Endothelial cell (in vitro differentiated cells): ENCODE measurements at places on chromosomes 4 and X.

DNA sequence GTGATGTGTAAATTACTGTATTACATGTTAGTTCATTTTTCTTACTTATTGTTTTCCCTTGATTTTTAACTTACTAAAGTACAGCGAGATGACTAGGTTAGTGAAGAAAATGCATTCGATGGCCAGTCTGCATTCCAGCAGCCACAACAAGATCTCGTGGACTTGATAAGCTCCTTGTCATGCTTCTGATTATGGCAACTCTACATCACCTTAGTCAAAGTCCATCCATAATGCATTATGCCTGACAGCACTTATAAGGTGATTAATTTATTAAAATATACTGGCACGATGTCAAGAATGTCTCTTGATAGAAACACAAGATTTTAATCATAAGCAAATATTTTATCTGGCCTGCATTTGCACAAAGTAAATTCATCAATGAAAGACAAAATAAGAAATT lies 109.9 kb upstream of the NAP1L5 start:
- no peak for DNase-seq

DNA sequence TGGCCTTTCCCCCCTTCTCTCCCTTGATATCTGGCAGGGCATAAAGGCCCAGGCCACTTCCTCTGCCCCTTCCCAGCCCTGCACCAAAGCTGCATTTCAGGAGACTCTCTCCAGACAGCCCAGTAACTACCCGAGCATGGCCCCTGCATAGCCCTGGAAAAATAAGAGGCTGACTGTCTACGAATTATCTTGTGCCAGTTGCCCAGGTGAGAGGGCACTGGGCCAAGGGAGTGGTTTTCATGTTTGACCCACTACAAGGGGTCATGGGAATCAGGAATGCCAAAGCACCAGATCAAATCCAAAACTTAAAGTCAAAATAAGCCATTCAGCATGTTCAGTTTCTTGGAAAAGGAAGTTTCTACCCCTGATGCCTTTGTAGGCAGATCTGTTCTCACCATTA lies 183.8 kb downstream of the AR start:
- DNase-seq = no peak

- DNase-seq = no peak
Measured at GRCh38 chr4:60948008-60948407, 252.1 kb upstream of the ADGRL3 start.

- DNase-seq = no peak
Measured at GRCh38 chr4:100294356-100294755, 104.1 kb upstream of the DDIT4L start.

GRCh38 chrX:148956352-148956751 lies 455.9 kb downstream of the AFF2 start:
- no peak for DNase-seq

- no peak for DNase-seq
Measured at GRCh38 chrX:139784807-139785206, 76.8 kb upstream of the MCF2 start.

- no peak for DNase-seq
Measured at GRCh38 chrX:132822634-132823012, 135.8 kb downstream of the HS6ST2 start.

GRCh38 chr4:73704314-73705055 lies 35.9 kb upstream of the CXCL8 start:
- DNase-seq = no peak

DNA sequence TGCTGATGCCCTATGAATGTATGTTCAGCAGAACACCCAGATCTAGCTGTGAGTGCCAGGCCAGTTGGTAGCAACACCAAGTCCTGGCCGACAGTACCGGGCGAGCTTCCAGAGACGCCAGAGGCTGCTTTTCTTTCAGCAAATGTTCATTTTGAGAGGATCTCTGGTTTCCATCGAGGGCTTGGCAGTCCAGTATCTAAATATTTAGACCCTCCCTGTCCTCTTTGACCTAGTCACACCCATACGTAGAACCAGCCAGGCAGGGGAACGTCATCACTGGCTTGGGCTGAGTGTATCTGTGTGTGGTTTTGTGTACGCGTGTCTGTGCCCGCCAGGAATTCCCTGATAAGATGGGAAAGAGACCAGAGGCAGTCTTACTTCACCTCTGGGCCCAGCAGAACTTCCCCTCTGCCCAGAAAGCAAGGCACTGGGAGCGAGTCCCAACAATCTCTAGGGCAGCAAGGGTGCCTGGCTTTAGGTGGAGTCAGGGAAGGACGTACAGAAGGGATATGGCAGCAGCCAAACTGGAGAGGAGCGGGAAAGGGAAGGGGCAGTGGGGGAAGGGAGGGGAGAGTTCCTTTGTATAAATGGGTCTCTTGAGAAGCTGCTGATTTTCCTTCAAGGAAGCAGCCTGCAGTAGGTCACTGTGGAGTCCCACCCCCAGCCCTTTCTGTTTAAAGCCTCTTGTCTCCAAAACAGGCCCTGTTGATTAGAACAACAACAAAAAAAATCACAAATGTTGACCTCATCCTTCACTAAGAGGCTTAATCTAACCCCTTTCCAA lies 15.0 kb upstream of the ELF4 start:
- no peak for DNase-seq

DNA sequence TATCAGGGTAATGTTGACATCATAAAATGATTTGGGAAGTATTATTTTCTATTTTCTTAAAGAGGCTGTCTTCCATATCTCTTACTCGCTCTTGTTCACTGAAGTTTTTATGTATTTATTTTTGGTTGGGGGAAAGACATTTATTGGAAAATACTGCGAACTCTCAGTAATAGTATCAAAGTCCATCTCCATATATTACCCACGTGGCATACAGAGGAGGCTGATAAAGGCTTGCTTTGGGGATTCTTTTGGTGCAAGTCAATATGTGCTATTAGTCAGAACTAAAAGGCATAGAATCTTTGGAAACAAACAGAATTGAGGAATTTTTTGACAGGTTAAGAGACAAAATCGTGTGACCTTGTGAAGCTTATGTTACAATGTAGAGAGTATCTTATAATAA lies 101.3 kb downstream of the NYX start:
- no peak for DNase-seq

DNA sequence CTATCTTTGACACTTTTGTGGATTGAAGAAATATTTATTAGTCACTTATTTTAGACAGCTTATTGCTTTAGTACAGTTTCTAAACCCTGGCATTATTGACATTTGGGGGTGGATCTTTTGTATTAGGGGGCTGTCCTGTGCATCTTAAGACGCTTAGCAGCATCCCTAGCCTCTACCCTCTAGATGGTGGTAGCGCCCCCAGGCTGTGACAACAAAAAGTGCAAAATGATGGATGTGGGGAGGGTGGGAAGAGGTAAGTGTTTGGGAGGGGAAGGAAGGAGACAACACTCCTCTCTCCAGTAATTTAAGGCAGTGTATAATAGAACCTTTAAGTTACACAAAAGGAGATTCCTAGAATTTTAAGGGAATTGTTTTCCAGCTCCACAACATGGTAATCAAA lies 1210.6 kb downstream of the C4orf33 start:
- peak; percentile 7 for DNase-seq

DNA sequence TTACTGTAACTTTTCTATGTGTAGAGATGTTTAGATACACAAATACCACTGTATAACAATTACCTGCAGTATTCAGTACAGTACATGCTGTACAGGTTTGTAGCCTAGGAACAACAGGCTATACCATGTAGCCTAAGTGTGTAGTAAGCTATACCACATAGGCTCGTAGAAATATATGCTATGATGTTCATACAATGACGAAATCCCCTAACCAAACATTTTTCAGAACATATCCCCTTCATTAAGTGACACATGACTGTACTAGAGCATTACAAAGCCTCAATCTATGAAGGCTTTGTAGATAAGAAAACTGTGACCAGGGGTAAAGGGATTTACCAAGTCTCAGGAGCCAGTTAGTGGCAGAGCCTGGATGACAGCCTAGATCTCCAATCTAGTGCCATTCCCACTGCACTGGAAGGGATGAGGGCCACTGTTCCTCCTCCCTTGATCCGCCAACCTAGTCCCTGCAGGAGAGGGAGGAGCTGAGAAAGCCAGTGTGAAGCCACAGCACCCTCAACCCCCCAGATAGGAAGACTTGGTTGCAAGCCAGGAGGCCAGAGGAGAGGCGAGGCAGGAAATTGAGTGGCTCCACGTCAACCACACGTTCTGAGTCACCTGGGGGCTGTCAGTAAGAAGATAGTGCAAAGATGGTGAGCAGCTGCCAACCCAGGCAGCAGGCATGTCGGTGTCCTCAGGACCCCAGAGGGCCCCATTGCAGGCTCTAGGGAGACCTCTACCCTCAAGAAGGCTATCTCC lies 227.7 kb downstream of the BCOR start:
- no peak for DNase-seq

DNA sequence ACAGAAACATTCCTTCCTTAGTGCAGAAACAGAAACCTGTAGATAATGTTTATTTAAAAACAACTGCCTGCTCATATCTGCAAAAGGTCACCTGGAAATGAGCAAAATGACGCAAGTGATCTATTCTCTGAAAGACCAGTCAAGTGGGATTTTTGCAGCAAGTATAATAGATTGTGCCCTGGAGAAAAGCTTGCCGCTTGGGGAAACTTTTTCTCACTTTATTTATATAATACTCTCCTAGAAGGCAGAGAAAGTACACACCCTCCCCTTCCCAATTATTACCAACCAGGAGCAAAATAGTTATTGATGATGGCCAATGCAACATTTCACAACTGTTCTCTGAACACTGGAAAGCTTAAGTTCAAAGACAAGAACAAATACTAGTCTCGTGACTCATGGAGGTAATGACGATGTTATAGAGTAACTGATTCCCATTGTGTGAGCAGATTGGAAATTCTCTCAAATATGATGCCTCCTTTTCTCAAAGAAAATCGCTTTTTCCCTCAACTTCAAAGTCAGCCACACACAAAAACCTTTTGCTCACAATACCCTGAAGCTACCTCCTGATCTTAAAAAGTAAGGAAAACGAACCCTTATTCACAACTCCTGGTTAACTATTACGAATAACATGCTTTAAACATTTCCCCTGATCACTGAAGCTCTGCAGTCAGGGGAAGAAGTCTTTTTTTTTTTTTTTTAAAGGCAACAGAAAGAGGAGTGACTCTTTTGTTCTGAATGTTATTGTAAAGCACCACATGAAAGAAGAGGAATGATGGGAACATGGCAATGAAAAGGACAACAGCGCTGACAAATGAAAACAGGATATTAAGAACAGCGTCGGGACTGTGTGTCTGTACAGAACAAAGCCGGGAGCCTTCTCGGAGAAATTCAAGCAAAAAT lies 41.0 kb downstream of the MID1 start:
- DNase-seq = no peak
